ENCODE measurements at places on chromosomes 4 and X.

- DNase-seq: peak; percentile 82
These were observed 172.0 kb downstream of the PTTG2 start for GRCh38 chr4:38132107-38132673.

DNA sequence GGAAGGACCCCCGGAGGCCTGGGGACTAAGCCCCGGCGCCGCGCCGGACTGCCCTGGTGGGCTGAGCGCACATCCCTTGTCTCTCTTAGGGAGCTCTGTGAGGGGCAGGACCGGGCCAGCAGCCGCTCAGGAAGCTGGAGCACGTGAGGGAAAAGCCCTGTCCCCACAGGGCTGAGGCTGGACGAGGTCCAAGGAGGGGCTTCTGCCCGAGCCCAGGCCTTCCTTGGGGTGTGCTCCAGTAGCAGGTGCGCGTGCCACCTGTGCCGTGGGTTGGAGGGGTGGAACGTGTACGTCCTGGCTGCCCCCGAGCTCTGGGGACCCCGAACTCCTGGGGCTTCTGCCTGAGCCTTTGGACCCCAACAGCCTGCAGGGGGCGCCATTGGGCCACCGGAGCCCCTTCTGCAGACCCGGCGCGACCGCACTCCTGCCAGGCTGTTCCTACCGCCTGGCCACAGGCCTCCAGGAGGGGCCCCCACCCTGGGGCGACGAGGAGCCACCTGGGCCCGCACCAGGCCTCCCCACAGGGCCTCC is 27.2 kb downstream of the TACC3 start:
- DNase-seq: peak; percentile 75

GRCh38 chr4:79747252-79747651 is 325.8 kb downstream of the ANTXR2 start:
- DNase-seq: peak; percentile 12

- no peak for DNase-seq
These were observed 171.1 kb upstream of the ANKRD50 start for GRCh38 chr4:124883632-124884031.

- DNase-seq: no peak
These were observed 32.2 kb downstream of the SMS start for GRCh38 chrX:21972721-21973120.

DNA sequence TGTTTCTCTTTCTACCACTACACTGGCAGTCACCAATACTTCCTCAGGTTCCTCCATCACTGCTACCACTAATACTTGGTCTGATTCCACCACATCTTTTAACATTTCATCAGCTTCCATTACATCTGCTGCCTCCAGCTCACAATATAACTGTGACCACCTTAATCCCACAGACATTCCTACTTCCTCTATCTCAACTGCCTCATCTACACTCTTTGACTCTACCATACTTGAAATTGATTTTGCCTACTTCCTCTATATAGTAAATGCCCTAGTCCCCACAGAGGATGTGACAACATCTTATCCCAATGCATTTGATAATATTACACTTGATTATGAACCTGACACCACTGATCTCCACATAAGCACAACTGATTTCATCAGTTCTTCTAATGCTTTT is 29.0 kb downstream of the OPRPN start:
- DNase-seq: no peak

DNA sequence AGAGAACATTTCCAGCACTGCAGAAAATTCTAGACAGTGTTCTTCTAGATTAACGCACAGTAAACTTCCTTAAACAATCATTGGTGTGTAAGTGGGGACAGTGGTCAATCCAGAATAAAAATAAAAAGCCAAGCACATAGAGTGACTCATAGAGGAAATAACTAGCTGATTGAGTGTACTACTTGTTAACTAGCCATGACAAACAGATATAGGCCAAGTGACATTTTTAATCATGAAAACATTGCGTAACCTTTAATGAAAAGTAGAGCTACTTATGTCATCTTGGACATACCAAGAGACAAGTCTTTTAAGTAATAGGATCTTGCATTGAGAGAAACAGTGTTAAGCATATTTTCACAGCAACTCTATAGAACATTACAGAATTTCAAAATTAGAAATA is 233.9 kb upstream of the MAB21L2 start:
- no peak for DNase-seq

GRCh38 chr4:109675181-109675580 is 28.1 kb downstream of the CASP6 start:
- no peak for DNase-seq

DNA sequence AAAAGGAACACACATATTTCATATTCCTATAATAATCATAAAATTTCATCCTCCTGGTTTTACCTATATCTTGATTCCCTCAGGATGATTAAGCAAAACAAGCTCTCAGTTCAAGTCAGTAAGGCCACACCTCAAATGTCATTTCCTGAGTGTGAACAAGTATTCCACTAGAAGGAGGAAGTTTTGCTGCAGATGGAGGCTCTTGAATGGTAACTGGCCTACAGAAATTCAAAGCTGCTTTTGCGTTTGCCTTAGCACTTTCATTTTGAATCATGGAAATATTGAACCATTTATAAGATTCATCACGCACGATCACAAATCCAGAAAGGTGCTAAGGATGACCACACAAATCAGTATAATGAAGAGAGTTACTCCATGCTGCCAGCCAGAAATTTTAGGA is 254.4 kb upstream of the CXXC4 start:
- DNase-seq: no peak

DNA sequence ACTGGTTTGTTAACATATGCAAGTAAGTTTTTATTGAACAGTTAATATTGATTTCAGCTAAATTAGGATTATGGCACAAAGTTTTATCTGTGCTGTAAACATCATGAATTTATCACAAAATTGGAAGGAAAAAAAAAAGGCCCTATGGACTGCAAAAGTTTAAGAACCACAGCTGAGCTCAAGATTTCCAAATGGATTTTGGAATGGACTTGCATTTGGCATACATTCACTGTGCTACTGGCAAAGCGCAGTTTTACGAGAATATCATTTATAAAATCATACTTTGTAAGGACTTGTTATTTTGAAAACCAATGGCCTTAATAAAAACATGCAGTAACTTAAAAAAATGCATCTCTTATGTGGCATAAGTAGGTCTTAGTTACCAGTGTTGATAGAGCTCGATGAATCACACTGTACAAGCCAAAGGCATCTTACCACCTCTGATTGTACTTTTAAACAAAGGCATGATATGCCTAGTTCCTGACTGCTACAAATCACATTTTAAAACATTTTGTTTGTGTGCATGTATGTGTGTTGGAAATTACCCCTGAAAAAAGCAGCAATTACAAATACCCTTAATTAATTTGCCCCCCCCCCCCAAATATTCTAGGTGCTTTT is 58.6 kb downstream of the TAB3 start:
- no peak for DNase-seq

DNA sequence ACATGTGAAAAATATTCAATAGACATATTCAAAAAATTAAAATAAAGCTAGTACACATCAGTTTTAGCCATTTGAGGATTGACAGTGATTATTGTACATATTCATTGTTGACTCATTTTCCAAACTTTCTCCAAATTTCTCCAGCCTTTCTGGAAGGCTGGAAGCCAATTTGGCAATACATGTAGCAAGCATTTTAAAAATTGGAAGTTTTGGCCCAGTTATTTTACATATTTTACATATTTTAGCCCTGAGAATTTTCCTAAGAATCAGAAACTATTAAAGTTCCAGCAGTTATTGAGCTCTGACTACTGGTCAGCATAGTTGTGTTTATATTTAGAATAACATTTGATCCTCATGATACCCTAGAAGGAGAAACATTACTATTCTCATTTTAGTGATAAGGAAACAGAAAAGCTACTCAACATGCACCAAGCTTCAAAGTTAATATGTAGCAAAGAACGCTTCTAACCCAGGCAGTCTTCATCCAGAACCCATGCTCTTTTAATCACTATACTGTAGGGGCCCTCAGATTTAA is 3.2 kb downstream of the CABS1 start:
- DNase-seq: no peak

GRCh38 chr4:4384837-4385236 is 2.1 kb upstream of the NSG1 start:
- no peak for DNase-seq

DNA sequence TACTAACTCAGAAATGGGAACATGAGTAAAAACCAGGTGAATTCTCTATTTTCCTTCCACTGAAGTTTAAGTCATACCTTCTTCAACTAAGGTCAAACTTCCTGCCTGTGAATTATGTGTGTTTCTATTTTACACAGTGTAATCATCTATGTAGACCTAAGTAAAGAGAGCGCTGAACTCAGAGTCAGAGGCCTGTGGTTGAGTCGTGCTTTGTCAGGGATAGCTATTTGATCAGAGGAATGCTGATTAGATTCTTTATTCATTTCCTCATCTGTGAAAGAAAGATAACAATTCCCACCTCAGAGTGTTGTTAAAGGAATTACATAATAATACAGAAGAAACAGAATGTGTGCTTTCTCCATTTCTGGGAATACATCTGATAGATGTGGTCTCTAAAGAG is 654.1 kb downstream of the STIM2 start:
- no peak for DNase-seq

DNA sequence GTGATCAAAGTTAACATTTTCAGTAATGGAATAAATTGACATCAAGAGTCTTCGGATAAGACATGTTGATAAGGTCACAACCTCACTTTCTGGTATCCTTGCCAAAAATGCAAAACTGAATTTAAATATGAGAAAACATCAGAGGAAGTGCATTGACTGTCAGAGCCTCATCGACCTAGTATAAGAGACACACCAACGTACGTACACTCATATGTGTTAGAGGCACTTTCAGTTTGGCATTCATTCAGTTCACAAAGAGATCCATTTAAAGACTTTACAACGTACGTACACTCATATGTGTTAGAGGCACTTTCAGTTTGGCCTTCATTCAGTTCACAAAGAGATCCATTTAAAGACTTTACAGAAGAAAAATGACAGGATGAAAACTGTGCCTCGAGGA is 280.3 kb downstream of the INPP4B start:
- no peak for DNase-seq

DNA sequence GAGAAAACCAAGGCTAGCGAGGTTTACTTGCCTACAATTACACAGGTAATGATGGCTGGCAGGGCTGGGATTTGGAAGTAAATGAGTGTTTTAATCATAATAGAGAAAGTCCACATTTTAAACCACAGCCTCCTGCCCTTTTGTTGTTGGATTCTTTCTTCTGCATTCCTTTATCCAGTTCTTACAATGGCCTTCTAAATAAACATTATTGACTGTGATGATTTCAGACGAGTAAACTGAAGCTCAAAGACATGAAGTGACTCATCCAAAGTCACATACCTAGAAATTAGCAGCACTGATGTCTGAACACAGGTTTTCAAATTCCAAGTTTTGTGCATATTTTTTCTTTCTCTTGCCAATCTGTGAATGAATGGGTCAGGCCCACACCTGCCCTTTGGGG is 51.2 kb upstream of the C1QTNF7 start:
- no peak for DNase-seq

DNA sequence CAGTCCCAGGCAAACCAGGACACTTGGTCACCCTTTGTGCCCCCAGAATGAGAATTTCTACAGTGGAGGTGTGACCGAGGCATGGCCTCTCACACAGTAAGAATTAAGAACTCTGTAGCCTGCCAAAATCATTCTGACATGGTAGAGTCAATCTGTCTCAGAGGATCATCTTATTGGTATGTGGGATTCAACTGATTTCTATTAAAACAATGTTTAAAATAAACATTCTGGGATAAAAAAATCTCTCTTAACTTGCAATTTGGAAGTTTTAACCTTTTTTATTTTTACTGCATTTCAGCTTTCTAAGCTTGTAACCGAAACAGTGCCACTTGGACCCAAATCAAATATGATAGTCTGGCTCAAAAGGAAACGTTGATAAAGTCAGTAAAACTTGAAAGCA is 165.4 kb upstream of the LDB2 start:
- no peak for DNase-seq

DNA sequence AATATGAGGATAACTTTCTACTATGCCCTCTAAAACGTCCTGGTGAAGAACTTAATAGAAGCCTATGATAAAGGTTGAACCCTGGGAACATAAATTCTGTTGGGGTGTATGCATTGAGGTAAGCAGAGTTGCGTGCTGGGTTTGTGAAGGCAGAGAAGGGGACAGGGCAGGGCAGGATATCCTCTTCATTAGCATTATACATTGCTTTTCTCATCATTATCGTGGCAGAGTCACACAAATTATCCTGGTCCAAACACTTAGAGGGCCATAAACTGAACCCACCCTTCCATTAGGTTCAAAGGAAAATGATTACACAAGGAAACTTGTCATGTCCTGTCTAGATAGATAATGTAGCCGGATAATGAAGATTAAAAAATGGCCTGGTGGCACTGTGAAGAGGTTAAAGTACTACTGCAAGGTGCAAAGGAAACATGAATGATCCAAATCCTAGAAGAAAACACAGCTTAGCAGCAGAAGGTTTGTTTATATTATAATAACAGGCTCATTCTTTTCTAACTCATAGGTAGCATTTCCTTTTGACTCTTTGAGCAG is 189.1 kb downstream of the SPCS3 start:
- DNase-seq: no peak

- no peak for DNase-seq
These were observed 8.1 kb upstream of the TBC1D1 start for GRCh38 chr4:37882665-37883296.

- DNase-seq: no peak
These were observed 973.0 kb upstream of the SLIT2 start for GRCh38 chr4:19278665-19279064.

- no peak for DNase-seq
These were observed 373.9 kb upstream of the FGF13 start for GRCh38 chrX:139085404-139085803.
